Psoas muscle (tissue), 8 donors: ENCODE measurements at places on chromosomes 6 and 20. TPM values are rescaled to one million over a fixed set of nuclear protein-coding genes. Genes with fewer than 3 reads are reported as not detected.

DNA sequence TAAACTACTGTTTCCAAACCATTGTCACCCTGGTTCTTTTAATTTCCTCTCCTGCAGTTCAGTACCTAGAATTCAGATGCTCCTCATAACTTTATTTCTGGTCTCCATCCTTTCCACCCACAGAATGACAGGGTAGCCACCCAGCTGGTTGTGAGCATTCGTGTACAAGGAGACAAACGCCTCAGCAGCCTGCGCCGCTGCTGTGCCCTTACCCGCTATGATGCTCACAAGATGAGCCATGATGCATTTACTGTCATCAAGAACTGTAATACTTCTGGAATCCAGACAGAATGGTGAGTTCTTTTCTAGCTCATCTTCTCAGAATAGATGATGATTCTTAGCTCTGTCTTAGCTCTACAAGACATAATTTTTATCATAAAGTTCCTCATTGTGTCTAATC, 18.6 kb downstream of the GTPBP2 start:
- no peaks in the 10 kb centered on the region for H3K27me3 ChIP-seq
- no peaks in the 10 kb centered on the region for H3K36me3 ChIP-seq
- H3K4me1 ChIP-seq, result no peaks in the 10 kb centered on the region
- no peak overlapping the region for H3K4me3 ChIP-seq

DNA sequence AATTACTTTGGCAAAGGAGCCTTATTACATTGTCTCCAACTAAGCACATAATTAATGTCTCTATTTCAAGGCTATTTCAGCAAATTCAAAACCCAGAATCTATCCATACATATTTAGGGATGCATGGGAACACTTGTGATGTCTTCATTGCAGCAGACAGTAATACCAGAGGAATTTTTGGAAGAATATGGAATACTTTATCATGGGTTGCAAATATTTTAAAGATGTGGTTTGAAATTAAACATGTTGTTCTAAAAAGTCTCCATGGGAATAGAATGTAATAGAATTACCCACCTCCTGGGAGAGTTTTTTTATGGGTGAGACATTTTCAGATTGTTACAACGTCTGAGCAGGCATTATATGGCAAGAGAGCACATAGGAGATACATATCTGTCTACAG, 170.8 kb downstream of the KCNQ5 start:
- no peak overlapping the region for H3K4me3 ChIP-seq
- H3K27ac ChIP-seq, result no peak overlapping the region
- peaks cover 7% of the 10 kb centered on the region for H3K4me1 ChIP-seq
- no peaks in the 10 kb centered on the region for H3K36me3 ChIP-seq
- DNase-seq, result no peak

DNA sequence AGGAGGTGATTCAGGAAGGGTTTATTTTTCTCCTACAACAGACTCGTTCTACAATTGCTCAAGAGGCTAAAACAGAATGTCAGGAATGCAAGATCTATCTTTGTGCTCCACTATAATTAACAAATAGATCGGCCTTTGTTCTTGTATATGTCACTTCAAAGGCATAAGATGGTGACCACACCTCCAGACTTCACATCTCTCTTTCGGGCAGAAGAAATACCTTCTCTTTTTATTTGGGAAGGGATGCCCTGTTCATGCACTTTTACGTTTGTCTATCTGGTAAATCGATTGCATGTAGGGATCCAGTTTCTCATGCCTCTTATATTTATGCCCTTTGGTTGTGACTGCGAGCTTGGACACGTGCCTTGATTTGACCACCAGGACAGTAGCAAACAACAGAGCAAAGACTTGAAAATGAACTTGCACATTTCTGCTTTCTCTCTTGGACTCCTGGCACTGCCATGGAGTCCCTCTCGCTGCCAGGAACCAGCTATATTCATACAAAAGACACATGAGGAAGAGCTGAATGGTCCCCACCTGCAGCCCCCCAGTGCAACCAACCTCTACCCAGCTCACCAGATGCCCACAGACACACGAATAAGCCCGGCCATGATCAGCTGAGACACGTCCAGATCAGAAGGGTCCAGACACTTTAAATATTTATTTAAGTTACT, 219.8 kb upstream of the STXBP5 start:
- no peak for DNase-seq
- no peak overlapping the region for H3K4me3 ChIP-seq
- H3K36me3 ChIP-seq, result no peaks in the 10 kb centered on the region
- H3K27me3 ChIP-seq, result no peaks in the 10 kb centered on the region
- no peak overlapping the region for H3K27ac ChIP-seq
- no peaks in the 10 kb centered on the region for H3K4me1 ChIP-seq

DNA sequence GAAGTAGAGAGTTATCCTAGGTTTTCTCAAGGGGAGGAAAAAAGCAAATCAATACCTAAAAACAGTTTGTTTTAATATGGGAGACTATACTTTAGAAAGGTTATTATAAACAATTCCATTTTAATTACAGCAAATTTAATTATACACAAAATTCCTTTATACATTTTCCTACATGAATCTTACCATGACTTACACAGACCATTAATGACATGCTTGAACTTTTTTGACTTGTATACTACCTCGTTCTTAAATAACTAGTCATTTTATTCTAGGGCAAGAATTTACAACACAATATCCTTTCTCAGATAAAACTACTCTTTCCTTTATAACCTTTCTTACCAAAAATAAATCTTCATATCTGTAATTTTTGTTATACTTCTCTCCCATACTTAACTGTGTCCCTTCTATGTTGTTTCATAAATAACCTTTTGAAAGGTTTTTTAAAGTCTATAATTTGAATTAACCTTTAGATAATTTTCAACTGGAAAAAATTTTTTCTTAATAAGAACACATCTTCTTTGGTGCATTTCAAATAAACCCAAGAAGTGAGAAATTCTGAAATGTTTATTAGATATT, 729.4 kb downstream of the TENT5A start:
- H3K4me3 ChIP-seq, result no peak overlapping the region
- no peaks in the 10 kb centered on the region for H3K36me3 ChIP-seq
- no peak overlapping the region for H3K27ac ChIP-seq
- H3K4me1 ChIP-seq, result no peaks in the 10 kb centered on the region

DNA sequence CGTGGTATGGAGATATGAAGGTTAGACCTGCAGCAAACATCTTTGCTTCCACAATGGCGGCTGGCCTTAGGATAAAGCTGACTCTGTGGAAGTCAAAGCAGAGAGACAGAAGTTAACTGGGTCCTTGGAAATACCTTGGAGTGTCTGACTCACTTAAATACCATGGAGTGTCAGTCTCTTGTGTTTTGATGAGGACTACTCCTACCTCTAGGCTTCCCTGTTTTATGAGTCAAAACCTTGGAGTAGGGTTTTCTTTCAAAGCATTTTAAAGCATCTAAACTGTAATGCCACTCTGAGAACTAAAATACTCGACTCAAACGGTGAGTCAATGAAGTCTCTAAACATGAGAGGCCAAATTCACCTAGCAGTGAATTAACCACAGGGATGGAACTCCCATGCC, 329.1 kb downstream of the SAMD5 start:
- H3K4me1 ChIP-seq, result no peaks in the 10 kb centered on the region
- DNase-seq, result no peak
- no peak overlapping the region for H3K4me3 ChIP-seq
- no peak overlapping the region for H3K27ac ChIP-seq

Gene PFDN6
- 72.0 TPM for total RNA-seq

Gene TP53TG5
- total RNA-seq, result 0.38 TPM

GRCh38 chr6:115358616-115359015, 702.1 kb downstream of the FRK start:
- H3K36me3 ChIP-seq, result no peaks in the 10 kb centered on the region
- H3K27ac ChIP-seq, result no peak overlapping the region
- no peak for DNase-seq
- no peaks in the 10 kb centered on the region for H3K27me3 ChIP-seq

Gene PI3
- total RNA-seq, result 0.40 TPM

- no peaks in the 10 kb centered on the region for H3K4me1 ChIP-seq
- no peak overlapping the region for H3K4me3 ChIP-seq
- H3K27ac ChIP-seq, result no peak overlapping the region
- no peaks in the 10 kb centered on the region for H3K36me3 ChIP-seq
- DNase-seq, result no peak
- H3K27me3 ChIP-seq, result no peaks in the 10 kb centered on the region
These were observed 1085.8 kb upstream of the CITED2 start for GRCh38 chr6:140460267-140460666.

Gene DEFB132
- not detected for total RNA-seq

DNA sequence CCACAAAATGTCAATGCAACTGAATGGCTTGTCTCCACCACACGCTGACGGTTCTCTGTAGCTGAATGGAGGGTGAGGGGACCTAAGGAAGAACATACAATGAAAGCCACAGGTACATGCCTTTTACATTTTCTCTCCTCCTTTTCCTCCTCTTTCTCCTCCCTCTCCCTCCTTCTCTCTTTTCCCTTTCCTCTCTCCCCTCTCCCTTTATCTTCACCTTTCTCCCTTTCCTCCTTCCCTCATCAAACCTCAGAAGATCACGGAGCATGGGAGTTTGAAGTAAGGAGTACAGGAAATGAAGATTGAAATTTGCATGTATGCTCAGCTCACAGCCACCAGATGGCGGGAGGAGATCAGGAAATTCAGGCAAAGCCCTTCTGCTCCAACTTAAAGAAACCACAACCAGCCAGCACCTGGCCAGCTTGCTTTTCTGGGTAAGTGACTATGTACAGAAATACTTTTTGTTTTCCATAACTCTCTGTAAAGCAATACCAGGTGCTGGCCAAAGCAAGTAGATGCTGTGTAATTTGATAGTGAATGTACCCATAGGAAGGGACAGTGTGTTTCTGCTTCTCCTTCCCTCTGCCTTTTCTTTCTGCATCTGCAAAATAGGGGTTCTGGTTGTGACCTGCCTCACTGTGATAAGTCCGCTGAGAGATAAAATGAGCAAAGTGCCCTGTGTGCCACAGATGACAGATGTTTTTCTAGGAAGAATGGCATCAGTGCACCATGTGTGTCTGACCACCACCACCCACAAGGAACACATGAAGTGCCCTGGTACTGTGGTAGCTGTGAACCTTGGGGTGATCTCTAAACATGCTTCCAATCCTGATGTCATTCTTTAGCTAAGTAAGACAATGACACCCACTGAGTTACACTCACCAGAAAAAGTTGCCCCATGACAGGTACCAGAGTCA, 18.6 kb upstream of the FOXO3 start:
- peak; percentile 62 for DNase-seq
- peaks cover 28% of the 10 kb centered on the region for H3K4me1 ChIP-seq
- no peaks in the 10 kb centered on the region for H3K27me3 ChIP-seq
- H3K27ac ChIP-seq, result peak overlapping the region; percentile 67
- peak overlapping the region; percentile 14 for H3K4me3 ChIP-seq
- H3K36me3 ChIP-seq, result no peaks in the 10 kb centered on the region

Gene IMPG1
- not detected for total RNA-seq

Gene SRMS
- not detected for total RNA-seq

DNA sequence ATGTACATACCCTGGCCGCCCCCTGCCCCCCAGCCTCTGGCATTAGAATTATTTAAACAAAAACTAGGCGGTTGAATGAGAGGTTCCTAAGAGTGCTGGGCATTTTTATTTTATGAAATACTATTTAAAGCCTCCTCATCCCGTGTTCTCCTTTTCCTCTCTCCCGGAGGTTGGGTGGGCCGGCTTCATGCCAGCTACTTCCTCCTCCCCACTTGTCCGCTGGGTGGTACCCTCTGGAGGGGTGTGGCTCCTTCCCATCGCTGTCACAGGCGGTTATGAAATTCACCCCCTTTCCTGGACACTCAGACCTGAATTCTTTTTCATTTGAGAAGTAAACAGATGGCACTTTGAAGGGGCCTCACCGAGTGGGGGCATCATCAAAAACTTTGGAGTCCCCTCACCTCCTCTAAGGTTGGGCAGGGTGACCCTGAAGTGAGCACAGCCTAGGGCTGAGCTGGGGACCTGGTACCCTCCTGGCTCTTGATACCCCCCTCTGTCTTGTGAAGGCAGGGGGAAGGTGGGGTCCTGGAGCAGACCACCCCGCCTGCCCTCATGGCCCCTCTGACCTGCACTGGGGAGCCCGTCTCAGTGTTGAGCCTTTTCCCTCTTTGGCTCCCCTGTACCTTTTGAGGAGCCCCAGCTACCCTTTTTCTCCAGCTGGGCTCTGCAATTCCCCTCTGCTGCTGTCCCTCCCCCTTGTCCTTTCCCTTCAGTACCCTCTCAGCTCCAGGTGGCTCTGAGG, 7.6 kb downstream of the CDKN1A start:
- H3K27ac ChIP-seq, result no peak overlapping the region
- H3K27me3 ChIP-seq, result no peaks in the 10 kb centered on the region
- H3K4me1 ChIP-seq, result peaks cover 24% of the 10 kb centered on the region

DNA sequence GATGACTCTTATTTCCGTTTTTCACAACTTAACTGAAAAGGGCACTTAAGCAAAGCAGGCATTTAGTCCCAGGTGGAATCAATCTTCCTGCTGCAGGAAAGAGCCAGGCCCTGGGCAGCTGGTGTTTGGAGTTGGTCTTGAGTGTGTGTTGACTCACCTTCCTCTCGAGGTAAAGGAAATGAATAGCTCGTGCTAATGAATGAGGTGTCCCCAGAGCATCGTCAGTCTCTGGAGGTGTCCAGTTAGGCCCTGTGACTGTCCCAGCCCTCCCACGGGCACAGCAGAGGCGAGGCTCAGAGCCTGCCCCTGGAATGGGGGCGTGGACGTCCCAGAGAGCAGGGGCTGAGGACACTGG, 277.7 kb downstream of the NRN1 start:
- no peak overlapping the region for H3K27ac ChIP-seq
- peaks cover 5% of the 10 kb centered on the region for H3K4me1 ChIP-seq
- no peaks in the 10 kb centered on the region for H3K27me3 ChIP-seq
- no peak overlapping the region for H3K4me3 ChIP-seq
- H3K36me3 ChIP-seq, result no peaks in the 10 kb centered on the region

Gene MEP1A
- not detected for total RNA-seq

- no peaks in the 10 kb centered on the region for H3K4me1 ChIP-seq
- no peaks in the 10 kb centered on the region for H3K27me3 ChIP-seq
- H3K36me3 ChIP-seq, result no peaks in the 10 kb centered on the region
- no peak overlapping the region for H3K4me3 ChIP-seq
These were observed 22.4 kb upstream of the E2F3 start for GRCh38 chr6:20379231-20379630.

GRCh38 chr6:75334266-75335040, 49.9 kb upstream of the TMEM30A start:
- H3K27me3 ChIP-seq, result no peaks in the 10 kb centered on the region
- H3K4me3 ChIP-seq, result no peak overlapping the region
- H3K36me3 ChIP-seq, result no peaks in the 10 kb centered on the region
- H3K27ac ChIP-seq, result no peak overlapping the region

- H3K27ac ChIP-seq, result no peak overlapping the region
- no peaks in the 10 kb centered on the region for H3K4me1 ChIP-seq
- no peak overlapping the region for H3K4me3 ChIP-seq
- H3K27me3 ChIP-seq, result no peaks in the 10 kb centered on the region
- DNase-seq, result no peak
- H3K36me3 ChIP-seq, result no peaks in the 10 kb centered on the region
These were observed 111.4 kb downstream of the SYNDIG1 start for GRCh38 chr20:24580855-24581254.

Gene FRS3
- 6.5 TPM for total RNA-seq

GRCh38 chr6:170283212-170284081, 7.4 kb downstream of the DLL1 start:
- DNase-seq, result peak; percentile 45
- H3K4me1 ChIP-seq, result peaks cover 15% of the 10 kb centered on the region
- peaks cover 14% of the 10 kb centered on the region for H3K36me3 ChIP-seq
- no peak overlapping the region for H3K4me3 ChIP-seq
- peaks cover 2% of the 10 kb centered on the region for H3K27me3 ChIP-seq

- H3K4me3 ChIP-seq, result no peak overlapping the region
- H3K36me3 ChIP-seq, result no peaks in the 10 kb centered on the region
- no peak overlapping the region for H3K27ac ChIP-seq
- H3K4me1 ChIP-seq, result no peaks in the 10 kb centered on the region
- H3K27me3 ChIP-seq, result no peaks in the 10 kb centered on the region
These were observed 12.9 kb upstream of the RBL1 start for GRCh38 chr20:37108676-37109075.

Gene ZNF311
- total RNA-seq, result 0.36 TPM

- no peaks in the 10 kb centered on the region for H3K36me3 ChIP-seq
- no peak overlapping the region for H3K4me3 ChIP-seq
- H3K27ac ChIP-seq, result no peak overlapping the region
- no peaks in the 10 kb centered on the region for H3K4me1 ChIP-seq
These were observed 30.4 kb downstream of the KCNQ2 start for GRCh38 chr20:63442100-63442493.
